ENCODE measurements at places on chromosomes 16 and 17. TPM values are rescaled to one million over a fixed set of nuclear protein-coding genes. Genes with fewer than 3 reads are reported as not detected.

DNA sequence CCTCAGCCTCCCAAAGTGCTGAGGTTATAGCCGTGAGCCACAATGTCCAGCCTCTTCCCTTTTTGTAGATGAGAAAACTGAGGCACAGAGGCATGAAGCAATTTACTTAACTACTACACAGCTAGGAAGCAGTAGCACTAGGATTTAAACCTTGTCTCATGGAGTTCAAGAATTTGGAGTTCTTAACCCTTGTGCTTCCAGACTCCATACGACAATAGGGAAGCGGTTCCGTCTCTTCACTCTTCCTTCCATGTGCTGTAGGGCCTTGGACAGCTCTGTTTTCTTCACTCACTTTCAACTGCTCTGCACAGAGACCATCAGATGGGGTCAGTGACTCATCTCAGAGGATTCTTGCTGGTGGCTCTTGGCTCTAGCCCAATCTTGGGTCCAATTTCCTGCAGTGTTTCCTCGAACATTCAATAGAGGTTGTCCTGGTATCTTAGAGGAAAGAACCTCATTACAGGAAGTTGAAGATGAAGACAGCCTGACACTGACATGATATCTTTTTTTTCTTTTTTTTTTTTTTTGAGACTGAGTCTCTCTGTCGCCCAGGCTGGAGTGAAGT lies 19.3 kb downstream of the ITGAL start:
- DNase-seq = peak; percentile 29

GRCh38 chr17:79356839-79357447 lies 253.9 kb downstream of the RBFOX3 start:
- DNase-seq = no peak

DNA sequence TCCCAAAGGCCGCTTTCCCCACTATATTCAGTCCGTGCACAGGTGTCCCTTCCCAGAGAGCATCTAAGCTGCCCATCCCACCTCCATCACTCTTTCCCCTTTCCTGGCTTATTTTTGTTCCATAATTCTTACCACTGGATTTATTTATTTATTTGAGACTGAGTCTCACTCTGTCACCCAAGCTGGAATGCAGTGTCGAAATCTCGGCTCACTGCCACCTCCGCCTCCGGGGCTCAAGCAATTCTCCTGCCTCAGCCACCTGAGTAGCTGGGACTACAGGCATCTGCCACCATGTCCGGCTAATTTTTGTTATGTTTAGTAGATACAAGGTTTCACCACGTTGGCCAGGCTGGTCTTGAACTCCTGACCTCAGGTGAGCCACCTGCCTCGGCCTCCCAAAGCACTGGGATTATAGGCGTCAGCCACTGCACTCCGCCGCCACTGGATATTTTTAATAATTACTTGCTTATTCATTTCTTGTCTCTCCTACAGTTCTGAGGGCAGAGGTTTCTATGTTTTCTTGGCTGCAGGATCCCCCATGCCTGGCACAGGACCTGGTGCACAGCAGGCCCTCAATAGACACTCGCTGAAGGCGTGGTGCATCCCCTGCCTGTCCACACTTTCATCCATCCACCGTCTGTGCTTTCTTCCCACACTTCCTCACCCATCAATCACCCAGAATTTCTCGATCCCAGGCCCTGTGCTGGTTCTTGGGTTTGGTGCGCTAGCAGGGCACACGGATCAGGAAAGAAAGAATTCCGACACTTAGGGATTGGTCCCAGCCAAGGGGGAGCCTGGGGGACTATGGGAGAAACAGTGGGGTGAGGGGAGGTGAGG lies 9.9 kb upstream of the ADGRG1 start:
- DNase-seq = no peak

DNA sequence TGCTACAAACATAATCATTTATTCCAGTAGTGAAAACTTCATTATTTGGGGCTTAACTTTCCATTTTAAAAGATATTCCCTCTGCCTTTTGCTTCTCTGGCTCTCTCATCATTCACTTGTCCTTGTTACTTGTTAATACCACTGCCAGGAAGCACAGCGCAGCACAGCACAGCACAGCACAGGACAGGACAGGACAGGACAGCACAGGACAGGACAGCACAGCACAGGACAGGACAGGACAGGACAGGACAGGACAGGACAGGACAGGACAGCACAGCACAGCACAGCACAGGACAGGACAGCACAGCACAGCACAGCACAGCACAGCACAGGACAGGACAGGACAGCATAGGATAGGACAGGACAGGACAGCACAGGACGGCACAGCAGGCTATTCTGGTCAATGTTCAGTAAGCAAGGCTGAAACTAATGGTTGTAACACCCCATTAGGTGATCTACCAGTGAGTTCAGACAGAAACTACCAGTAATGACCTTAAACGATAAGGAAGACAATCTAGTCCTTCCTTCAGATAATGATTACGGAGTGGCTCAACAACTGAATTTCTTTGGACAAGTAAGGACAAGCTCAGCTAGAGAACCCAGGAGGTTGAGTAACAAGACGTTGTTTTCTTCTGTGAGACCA lies 31.9 kb downstream of the COG1 start:
- DNase-seq = no peak

DNA sequence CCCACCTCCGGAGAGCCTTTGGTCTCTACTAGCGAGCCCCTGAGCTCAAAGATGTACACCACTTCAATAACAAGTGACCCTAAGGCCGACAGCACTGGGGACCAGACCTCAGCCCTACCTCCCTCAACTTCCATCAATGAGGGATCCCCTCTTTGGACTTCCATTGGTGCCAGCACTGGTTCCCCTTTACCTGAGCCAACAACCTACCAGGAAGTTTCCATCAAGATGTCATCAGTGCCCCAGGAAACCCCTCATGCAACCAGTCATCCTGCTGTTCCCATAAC lies 702 bp downstream of the SPN start:
- DNase-seq = peak; percentile 32

DNA sequence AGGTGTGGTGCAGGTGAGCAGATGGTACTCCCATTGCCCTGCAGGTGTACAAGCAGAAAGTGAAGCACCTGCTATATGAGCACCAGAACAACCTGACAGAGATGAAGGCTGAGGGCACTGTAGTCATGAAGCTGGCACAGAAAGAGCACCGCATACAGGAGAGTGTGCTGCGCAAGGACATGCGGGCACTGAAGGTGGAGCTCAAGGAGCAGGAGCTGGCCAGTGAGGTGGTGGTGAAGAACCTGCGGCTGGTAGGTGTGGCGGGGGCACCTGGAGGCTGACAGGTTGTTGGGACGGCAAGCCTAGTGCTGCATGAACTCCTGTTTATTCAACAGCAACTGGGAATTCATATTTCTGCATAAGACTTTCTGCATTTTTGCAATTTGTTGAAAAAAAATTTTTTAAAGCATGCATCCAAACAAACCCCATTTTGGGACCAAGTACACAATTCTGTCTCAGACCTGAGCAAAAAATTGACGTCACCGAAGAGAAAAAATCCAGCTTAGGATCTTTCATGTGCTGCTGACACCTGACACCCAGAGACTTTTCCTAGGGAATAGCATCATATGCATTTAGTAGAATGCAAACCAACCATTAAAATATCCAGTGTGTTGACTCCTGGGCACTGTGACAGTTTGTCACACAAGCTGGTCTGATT lies 13.5 kb upstream of the DBNDD1 start:
- DNase-seq = no peak

GRCh38 chr16:19179546-19180490 lies 11.8 kb downstream of the SYT17 start:
- peak; percentile 65 for DNase-seq

GRCh38 chr16:31177136-31177535 lies 2.8 kb upstream of the FUS start:
- peak; percentile 51 for DNase-seq

- no peak for DNase-seq
Observed at GRCh38 chr17:17871913-17872312, 35.1 kb upstream of the SREBF1 start.

DNA sequence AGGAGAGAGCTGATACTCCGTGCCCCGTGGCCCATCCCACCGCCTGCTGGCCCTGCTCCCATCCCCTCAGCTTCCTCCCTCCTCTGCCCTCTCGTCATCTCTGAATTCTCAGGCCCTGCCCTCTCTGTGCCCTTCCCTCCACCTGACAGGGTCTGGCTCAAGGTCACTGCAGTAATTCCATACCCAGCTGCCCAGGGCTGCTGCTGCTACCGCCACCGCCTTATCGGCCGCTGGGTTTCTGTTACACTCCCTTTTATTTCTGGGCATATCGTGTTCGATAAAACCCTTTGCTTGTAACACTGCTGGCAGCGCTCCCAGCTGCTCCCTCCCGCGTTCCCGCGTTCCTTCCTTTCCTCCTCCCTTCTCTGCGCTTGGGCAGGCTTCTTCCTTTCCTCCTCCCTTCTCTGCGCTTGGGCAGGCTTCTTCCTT lies 1.2 kb downstream of the EPN3 start:
- DNase-seq = no peak

DNA sequence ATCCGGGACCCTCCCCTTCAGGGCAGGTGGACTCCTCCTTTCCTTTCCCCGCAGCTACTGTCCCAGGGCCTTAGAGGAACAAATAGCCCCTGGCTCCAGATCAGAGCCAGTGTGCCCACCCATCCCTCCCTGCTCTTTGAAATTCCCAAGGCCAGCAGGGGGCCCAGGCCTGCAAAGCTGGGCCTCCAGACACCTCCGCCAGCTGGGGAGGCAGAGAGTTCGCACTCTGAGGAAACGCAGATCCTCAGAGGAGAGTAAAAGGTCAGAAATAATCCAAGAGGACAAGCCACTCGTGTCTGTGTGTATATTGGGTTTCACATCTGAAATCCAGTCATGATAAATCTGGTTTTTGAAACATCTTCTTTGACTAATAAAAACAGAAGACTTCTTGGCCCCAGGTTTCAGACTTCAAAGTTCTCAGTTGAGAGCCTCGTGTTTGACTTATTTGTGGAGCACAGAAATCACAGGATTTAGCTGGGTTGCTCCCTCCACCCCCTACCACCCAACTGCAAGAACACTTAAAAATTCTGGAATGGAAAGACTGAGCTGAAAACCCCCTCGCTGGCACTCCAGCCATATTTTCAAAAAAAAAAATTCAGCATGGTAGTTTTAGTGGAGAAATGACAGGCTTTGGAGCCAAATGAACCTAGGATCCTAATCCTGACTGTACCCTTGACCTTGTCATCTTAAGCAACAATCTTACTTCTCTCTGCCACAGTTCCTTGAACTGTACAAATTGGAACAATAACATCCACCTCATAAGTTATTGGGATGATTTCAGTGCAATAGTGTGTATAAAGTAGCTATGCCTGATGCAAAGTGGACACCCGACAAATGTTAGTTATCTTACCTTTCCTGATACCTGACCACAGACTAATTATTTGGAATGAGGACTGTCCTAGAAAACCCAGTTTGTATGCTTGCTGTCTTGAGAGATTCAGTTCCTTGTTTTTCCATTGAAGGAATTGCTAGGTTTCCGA lies 44.5 kb upstream of the TBX2 start:
- DNase-seq = no peak

DNA sequence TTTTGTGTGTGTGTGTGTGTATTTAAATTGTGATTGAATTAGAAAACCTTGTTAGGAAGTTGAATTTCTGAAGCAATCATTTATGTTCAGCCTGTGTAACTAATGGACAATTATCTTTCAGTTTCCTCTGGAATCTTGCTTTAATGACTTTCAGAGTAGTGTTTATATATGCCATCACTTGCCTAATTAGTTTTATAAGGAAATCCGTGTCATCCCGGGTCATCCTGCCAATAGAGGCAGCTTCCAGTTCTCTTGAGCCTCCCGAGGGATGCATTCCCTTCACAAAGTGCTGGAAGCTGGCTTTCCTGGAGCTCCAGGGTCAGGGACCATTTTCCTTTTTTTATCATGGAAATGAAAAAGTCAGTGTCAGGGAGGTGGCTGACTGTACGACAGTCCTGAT lies 42.9 kb downstream of the PRKCA start:
- DNase-seq = no peak

GRCh38 chr17:77901481-77901880 lies 57.0 kb upstream of the TNRC6C start:
- no peak for DNase-seq

DNA sequence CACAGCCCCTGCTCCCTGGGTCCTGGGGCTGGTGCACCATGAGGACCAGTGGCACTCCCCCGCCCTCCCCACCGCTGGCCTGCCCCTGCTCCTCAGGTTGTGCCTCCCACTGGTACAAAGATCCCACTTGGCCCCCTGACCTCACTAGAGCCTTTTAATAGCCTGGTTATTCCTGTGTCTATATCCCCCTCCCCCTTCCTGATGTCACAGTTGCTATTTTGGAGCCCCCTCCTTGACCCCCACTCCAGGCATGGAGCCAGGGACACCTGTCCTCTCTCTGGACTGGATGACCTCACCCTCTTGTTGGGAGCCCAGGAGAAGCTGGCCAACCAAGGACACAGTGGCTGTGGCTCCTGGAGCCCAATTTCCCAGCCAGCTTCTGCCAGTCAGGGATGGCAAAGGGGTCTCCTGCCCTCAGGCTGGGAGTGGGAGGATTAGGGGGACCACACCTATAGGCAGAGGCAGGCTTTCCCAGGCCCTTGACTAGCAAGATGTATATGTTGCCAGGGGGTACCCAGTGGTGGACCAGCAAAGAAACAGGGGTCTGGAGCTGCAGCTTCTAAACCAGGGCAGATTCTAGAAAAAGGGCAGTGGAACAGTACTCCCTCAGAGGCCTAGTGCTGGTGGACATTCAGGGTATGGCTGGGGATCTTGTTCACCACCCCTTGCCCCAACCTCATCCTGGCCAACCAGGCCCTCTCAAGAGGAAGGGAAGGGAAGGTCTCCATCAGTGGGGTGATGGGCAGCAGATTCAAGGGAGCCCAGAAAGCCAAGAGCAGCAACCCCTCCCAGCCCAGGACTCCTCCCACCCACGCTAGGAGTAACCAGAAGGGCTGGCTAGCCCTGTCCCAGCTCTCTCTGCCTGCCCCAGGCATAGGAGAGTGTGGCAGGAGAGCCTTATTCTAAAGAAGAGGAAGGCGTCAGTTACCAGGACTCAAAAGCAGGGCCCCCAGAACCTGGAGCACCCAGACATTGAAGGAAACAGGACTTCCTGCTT lies 10.9 kb downstream of the HDAC5 start:
- DNase-seq = no peak

DNA sequence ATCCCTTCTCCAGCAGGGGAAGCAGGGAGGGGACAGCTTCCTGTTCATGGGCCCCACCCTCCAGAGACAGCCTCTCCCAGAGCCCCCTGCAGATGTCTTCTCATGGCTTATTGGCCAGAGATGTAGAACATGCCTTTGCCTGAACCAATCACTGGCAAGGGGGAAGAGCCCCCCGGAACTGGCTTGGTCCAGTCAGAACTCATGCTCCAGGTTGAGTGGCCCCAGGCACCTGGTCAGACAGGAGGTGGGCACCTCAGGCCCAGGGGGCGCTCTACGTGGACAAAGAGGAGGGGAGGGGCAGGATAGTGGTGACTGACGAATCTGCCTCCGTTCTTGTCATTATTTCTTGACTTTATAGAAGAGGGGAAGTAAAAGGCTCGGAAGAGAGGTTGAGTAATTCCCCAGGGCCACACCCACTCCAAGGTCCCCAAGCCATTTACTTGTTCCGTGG lies 23.6 kb downstream of the RAB11FIP4 start:
- DNase-seq = no peak

GRCh38 chr16:305916-306626 lies 23.1 kb downstream of the PDIA2 start:
- no peak for DNase-seq

- no peak for DNase-seq
Observed at GRCh38 chr17:40526668-40527067, 25.2 kb upstream of the TNS4 start.

The KRT40 gene
- total RNA-seq = not detected

The WFDC1 gene
- total RNA-seq = not detected

The TNFSF13 gene
- total RNA-seq = 7.8 TPM

The CMTM3 gene
- total RNA-seq = 82.4 TPM

The KRTAP3-1 gene
- not detected for total RNA-seq

The MYH8 gene
- total RNA-seq = not detected

The SAP30BP gene
- 97.0 TPM for total RNA-seq

The G6PC1 gene
- total RNA-seq = not detected

The PDILT gene
- not detected for total RNA-seq

The SEPTIN12 gene
- total RNA-seq = not detected
